ENCODE measurements at places on chromosomes 6 and 20.

GRCh38 chr20:39100691-39101090 lies 138.5 kb downstream of the DHX35 start:
- H3K4me1 ChIP-seq = no peaks in the 10 kb centered on the region
- DNase-seq = no peak
- H3K27me3 ChIP-seq = no peaks in the 10 kb centered on the region
- H3K36me3 ChIP-seq = no peaks in the 10 kb centered on the region

GRCh38 chr6:44561060-44561623 lies 173.6 kb downstream of the CDC5L start:
- H3K36me3 ChIP-seq = no peaks in the 10 kb centered on the region
- no peaks in the 10 kb centered on the region for H3K27me3 ChIP-seq
- no peak overlapping the region for H3K27ac ChIP-seq
- no peak overlapping the region for H3K4me3 ChIP-seq

DNA sequence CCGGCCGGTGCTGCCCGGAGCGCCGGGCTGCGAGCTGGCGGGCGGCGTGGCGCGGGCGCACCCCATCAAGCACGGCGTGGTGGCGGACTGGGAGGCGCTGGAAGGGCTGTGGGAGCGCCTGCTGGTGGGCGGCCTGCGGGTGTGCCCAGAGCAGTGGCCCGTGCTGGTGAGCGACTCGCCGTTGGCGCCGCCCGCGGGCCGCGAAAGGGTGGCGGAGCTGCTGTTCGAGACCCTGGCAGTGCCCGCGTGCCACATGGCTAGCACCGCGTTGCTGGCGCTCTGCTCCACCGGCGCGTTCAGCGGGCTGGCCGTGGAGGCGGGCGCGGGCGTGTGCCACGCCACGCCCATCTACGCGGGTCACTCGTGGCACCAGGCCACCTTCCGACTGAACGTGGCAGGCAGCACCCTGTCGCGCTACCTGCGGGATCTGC lies 517 bp downstream of the ACTL10 start:
- H3K27me3 ChIP-seq = peaks cover 6% of the 10 kb centered on the region
- no peak overlapping the region for H3K27ac ChIP-seq
- no peaks in the 10 kb centered on the region for H3K4me1 ChIP-seq

DNA sequence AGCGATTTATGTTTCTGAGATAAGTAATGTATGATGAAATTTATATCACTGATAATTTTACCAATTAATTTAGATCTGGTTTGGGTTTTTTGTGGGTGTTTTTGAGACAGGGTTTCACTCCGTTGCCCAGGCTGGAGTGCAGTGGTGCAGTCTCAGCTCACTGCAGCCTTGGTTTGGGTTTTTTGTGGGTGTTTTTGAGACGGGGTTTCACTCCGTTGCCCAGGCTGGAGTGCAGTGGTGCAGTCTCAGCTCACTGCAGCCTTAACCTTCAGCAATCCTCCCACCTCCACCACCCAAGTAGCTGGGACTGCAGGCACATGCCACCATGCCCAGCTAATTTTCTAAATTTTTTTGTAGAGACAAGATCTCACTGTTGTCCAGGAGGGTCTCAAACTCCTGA lies 13.0 kb downstream of the MRS2 start:
- peaks cover 89% of the 10 kb centered on the region for H3K36me3 ChIP-seq
- no peaks in the 10 kb centered on the region for H3K27me3 ChIP-seq
- H3K4me1 ChIP-seq = no peaks in the 10 kb centered on the region
- no peak overlapping the region for H3K27ac ChIP-seq

DNA sequence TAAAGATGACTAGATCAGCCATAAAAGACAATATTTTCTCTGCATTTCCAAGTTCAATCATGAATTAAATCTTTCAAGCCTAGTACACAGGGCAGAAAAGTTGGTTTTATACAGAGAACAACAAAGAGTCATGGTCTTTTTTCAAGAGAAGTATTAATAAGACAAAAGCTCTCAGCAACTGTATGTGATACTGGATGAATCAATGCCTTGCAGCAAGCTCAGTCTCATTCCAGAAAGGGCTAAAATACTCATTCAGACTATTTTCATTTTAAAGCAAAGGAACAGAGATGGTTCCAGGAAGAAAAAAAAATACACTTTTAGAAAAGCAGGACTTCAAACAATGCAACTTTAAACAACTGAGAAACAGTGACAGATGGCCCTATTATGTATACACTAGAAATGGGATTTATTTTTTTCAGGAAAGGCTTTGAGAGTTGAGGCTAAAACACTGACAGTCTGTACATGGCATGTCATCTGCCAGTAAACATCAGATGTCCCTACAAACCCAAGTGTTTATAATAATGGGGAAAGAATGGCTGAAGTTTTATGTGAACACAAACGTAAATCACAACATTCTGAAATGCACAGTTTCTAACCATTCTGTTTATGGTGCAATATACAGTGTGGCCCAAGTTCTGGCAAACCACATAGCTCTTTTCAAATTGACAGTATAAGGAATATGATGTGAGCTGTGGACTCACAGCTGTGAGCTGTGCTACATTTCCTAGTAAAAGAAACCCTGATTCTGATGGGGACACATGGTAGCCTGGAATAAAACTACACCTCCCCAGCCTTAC lies 114.3 kb upstream of the DST start:
- no peaks in the 10 kb centered on the region for H3K27me3 ChIP-seq
- H3K4me3 ChIP-seq = no peak overlapping the region
- no peak overlapping the region for H3K27ac ChIP-seq
- no peaks in the 10 kb centered on the region for H3K36me3 ChIP-seq
- DNase-seq = no peak
